ENCODE measurements at places on chromosomes 5 and 9.

DNA sequence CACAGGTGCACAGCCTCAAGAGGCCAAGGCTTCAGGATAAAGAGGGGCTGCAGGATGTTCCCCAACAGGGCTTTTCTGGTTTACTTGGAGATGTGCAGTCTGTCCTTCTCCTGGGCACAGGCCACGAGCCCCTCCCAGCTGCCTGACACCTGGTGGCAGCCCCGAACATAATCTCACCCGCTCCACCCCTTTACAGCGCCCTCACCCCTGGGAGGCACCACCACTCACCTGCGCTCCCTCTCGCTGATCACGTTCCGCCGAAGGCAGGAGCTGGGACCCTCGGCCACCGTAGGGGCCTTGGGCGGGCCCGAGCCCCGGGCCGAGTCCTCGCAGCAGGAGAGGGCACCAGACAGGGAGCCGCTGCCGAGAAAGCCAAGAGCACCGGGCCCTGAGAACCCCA is 514 bp downstream of the SOHLH1 start:
- DNase-seq, result no peak

GRCh38 chr5:56763711-56764466 is 51.5 kb upstream of the MAP3K1 start:
- DNase-seq, result no peak

DNA sequence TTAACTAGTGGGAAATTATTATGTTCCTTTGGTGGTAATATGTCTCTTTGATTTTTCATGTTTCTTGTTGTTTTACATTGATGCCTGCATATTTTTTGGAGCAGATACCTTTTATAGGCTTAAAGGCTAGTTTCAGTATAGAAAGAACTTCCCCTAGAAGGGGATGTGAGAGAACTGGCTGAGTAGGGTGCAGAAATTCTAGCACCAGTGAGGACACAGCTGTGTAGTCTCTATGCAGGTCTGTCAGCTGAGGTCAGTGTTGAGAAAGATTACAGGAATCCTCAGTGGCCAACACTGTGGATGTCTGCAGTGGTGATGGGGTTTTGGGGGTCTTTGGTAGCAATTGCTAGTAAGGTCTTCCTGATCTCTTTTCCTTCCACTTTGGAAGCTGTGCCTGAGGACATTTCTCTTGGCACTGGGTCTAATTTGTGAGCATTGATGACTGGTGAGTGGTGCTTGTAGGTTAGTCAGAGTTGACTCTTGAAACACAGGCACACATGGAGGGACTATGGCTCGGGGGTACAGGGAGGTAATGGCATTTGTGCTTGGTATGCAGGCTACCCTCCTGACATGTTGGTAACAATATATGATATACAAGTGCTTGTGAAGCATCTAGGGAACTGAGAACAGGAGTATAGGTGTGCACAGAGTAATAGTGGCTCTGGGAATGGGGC is 221.4 kb downstream of the SPATA31D1 start:
- no peak for DNase-seq

DNA sequence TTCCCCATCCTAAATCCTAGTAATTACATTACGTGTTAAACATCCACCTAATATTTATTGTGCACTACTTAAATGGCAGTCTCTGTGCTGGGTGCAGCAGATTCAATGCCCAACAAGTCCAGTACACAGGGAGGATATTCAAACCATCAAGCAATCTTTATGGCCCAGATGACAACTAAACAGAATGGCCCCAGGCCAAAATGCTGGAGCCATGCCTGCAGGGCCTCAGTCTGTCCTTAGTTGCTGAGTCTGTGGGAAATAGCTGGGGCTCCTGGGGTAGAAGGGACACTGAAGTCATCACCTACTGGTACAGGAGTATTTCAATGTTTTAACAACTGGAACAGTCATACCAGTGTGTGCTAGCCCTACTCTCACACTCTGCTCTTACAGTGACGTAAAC is 153.5 kb downstream of the ZNF608 start:
- no peak for DNase-seq

GRCh38 chr5:111119856-111120255 is 27.7 kb downstream of the WDR36 start:
- DNase-seq, result no peak

- no peak for DNase-seq
Observed at GRCh38 chr9:81534138-81534875, 155.0 kb downstream of the TLE1 start.

Measured in activated CD8-positive, alpha-beta memory T cell treated with anti-CD3 and anti-CD28 coated beads, Interleukin-2, amount 50 U/mL, for 4 hours (primary cell).